Caudate nucleus (tissue), 63 donors: ENCODE measurements at places on chromosomes 16 and 17.

DNA sequence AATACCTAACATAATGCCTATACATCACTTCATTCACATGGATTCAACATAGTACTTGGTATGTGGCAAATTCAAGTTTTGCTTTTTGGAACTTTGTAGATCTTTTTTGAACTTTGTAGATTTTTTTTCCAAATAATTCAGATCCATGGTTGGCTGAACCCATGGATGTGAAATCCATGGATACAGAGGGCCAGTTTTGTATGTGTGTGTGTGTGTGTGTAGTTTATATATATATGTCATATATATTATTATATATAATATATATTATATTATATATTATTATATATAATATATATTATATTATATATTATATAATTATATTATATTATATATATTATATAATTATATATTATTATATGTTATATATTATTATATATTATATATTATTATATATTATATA, 28.4 kb downstream of the CLUAP1 start:
- DNase-seq = no peak

DNA sequence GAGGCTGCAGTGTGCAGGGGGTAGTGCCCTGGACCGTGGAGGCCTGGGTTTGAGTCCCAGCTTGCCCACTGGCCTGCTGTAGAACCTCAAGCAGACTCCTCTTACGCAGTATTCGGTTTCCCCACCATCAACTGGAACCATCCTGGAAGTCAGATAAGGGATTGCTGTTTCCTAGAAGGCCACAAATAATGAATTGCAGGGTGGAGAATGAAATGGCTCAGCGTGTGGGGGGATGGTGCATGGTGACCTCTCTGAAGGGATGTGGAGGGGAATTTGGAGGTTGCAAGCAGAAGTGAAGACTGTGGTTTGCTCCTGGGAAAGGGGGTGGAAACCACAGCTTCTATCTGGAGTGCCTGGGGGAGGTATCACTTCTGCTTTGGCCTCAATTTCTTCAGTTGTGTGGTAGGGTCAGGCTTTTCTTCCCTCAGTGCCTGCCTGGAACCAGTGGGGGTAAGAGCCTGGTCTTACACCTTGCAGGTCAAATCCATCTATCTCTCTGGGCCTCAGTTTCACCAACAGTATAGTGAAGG, 1.7 kb downstream of the ADGRG5 start:
- DNase-seq = no peak

DNA sequence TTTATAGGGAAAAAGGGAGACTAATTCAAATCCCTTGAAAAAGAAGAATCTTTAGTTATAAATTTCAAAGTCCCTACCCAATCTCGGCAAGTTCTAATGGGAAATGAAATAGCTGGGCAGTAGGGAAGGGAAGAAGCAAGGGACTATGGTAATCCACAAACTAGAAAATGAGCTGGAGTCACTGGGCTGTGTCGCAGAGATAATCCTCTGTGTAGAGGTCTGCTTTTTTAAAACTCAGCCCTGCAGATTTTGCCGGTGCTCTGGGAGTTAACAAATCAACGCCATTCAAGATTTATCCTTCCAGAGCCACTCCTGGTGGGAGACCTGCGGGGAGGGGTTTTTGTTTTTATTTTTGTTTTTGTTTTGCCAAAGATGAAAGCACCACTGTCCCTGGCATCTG, 20.8 kb downstream of the SNX11 start:
- no peak for DNase-seq

DNA sequence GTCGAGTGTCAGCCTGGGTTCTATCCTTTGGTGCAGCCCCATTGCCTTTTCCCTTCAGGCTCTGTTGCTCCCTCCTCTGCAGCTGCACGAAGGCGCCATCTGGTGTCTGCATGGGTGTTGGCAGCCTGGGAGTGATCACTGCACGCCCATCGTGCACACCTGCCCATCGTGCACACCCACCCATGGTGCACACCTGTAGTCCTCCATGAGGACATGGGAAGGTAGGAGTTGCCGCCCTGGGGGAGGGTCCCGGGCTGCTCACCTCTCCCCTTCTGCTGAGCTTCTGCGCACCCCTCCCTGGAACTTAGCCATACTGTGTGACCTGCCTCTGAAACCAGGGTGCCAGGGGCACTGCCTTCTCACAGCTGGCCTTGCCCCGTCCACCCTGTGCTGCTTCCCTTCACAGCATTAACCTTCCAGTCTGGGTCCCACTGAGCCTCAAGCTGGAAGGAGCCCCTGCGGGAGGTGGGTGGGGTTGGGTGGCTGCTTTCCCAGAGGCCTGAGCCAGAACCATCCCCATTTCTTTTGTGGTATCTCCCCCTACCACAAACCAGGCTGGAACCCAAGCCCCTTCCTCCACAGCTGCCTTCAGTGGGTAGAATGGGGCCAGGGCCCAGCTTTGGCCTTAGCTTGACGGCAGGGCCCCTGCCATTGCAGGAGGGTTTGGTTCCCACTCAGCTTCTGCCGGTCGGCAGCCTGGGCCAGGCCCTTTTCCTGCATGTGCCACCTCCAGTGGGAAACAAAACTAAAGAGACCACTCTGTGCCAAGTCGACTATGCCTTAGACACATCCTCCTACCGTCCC, 2.9 kb downstream of the CTRL start:
- no peak for DNase-seq

DNA sequence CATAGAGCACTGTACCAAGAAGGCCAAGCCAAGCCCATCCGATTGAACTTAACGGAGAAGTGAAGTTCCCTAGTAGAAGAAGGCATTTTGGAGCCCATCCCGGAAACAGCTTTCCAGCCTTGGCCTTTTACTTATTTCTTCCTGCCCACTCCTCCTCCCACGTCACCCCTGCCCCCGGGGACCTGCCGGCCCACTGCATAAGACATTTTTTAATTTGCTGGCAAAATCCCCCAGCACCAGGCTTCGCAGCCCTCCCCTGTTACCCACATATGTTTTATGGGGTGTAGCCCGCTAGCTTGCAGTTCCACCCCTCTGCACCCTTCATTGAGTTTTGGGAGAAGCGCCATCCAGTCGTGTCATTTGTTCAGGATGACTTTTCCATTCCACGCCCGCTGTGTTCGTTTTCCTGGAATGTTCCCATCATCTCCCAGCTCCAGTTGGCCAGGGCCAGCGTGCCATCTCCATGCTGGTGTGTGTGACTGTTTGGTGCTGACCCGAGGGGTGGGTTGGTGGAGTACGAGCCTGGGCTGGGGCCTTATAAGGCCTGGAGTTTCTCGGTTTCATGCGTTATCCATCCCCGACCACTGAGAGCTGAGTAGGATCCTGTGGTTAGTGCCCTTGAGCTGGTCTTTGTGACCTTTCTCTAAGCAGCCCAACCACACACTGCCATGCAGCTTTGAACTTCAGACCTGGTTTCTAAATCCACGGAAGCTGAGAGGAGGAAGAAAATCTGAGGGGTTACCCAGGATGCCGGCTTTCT, 20.0 kb upstream of the TBX2 start:
- DNase-seq = no peak

DNA sequence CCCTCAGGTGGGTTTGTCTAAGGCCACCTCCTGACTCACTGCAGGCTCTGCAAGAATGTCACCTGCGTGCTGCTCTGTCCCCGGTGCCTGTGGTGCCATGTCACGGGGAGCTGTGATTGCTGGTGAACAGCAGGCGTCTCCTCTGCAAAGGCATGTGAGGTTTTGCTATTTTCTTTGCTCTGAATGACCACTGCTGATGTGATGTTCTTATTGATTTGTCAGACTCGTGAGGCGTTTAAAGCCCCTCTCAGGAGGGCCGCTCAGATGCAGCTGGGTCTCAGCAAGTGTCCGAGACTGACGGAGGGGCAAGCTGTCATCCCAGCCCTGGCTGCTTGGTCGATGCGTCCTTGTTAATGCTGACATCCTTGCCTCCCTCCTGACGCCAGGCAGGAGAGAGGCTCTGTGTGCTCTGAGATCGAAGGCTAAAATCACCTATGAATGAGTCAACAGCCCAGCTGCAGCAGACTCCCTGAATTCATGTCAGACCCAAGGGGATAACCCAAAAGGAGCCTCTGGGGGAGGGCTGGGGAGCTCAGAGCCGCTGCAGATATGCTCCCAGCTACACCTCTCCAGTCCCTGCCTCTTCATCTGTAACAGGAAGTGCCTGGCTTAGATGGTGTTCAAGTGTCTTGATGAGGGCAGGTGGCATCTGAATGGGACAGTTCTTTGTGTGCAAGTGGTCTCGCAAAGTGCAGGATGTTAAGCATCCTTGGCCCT, 11.8 kb upstream of the PEMT start:
- DNase-seq = no peak

- DNase-seq = no peak
Observed at GRCh38 chr17:15917438-15918027, 27.4 kb upstream of the ADORA2B start.
